ENCODE measurements at places on chromosomes 7 and 10.

DNA sequence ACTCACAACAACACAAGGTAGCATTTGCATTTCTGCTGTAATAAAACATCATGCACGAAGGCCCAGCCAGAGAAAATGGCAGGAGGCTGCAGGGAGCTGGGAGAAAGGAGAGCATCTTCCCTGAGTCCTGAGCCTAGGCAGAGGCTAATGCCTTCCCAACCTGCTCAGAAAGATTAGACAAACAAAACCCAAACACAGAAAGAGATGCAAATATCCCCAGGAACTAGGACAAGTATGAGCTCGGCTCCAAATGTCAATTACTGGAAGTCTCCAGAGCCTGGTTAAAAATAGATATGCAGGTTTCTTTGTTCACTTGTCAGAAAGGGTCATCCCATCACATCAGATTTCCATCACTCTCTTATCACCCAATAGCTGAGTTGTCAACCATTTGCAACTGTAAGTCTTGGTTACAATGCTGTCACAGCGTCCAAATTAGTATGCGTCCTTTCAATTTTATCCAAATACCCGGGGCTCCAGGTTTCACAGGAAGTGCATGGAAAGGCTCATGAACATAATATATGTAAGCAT, 316.5 kb upstream of the CELF2 start:
- DNase-seq, result no peak

- DNase-seq, result no peak
Observed at GRCh38 chr10:125262409-125262808, 102.0 kb upstream of the CTBP2 start.

DNA sequence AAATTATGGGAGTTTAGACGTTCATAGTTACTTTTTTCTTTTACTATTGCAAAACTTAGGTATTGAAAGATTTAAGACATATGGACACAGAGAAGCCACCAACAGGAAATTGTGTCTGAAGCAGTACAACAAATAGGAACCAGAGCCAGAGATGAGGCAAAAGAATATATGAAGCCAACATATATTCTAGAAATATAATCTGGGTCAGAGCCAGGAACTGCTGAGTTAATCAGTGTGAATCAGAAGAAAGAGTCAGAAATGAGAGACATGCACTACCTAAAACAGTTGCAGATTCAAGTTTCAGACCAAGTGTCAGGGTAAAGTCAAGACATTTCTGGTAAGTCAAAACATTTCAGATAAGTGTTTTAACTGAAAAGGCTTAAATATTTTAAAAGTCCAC, 67.7 kb downstream of the DGKB start:
- peak; percentile 37 for DNase-seq

DNA sequence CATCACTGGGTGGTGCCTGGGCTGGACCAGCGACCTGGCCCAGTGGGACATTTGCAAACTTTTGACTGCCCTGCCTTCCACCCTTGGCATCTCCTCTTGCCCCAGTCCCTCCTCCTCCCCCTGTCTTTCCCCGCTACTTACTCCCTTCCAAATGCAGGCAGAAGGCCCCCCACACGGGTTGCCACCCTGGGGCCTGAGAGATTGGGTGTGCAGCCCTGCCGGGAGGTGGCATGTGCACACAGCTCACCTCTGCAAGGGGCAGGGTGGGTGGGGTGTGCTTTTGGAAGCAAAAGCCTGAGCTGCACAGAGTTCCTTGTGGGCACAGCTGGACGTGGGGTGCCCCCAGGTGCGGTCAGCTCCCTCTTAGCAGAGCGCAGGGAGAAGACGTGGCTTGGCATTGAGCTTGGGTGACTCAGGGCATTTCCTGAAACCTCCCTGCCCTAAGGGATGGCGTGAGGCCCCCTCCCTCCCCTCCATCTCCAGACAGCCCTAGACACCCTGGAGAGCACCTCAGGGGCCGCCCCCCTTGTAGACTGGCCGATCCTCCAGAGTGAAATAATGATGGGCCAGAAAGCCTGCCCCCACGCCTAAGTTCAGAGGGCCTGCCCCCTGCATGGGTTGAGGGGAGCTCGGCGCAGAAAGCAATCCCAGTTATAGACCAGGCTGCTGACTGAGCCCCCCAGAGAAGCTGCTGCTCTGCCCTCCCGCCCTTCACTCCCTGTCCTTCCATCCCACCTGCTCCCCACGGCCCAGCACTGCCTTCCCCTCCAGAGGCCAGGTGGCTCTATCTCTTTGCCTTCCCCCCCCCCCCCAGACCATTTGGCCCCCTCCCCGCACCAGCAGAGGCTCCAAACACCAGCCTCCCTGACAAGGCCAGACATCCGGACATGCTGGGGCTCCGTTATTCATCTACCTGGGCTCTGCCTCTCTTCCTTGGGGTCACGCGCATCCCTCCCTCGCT, 2.3 kb upstream of the SHH start:
- no peak for DNase-seq

DNA sequence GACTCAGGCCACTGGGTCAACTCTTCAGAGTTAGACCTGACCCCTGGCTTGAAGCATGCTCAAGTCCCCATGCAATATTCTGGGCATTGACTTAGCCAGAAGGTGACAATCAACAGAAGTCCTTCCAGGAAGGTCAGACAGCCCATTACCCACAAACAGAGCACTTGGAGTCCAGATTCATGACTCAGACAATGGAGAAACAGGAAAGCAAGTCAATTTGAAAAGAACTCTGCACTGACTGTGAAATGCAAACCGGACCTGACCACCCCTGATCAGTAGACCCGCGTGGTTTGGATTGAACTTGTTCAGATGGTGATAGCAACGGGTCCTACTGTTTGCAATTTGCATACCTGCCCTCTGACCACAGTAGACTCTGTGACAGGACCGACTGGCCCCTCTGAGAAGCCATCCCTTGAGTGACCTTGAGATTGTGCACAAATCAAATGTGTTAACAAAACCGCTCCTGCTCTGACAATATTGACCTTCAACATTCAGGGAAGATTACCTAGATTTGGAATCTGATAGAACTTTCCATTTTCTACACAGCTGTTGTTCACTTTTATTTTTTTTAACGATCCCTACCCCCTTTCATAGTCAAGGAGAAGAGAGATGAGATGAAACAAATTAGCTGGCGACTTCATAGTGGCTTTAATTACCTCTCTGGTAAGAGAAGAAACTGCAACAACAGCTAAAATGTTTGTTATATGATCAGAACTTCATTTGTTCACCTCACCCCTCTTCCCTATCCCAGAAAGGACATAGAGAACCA, 138.7 kb downstream of the NRP1 start:
- DNase-seq, result peak; percentile 66

GRCh38 chr10:58044072-58044471, 223.6 kb downstream of the IPMK start:
- peak; percentile 84 for DNase-seq

- no peak for DNase-seq
Observed at GRCh38 chr7:44603193-44603592, 3.2 kb upstream of the OGDH start.

DNA sequence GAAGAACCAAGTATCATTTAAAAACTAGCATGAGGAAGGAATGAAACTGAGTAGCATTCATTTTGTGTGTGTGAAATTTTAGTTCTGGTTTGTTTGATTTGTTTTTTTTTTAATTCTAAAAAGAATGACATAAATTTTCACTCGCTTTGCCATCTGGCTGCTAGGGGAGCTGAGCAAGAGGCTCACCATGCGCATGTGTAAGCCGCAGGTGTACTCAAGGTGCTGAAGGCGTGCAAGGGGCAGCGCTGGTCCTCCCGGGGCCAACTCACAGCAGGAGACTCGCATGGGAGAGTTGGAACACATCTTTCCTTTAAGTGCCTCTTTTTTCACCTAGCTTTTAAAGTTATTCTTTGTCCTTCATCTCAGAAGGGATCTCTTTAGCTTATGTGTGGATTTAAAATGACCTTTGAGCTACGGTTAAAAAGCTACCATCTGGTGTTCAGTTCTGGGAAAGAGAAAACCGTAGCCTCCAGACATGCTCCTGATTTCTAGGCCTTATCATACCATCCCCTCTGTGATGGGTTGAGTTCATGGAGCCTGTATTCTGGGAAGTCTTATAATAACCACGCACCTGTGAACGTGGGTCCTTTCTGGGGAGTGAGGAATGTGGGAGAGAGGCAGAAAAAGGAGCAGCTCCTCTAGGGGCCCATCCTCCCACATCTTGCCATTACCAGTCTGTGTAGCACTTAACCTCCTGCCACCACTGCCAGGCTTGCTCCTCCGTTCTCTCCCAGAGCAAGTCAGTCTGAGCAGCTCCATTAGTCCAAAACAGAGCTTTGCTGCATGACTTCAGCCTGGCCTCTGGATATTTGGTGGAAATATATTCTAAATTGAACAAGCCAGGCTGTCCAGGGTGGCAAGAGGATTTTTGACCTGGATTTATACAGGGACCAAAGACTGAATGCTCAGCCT, 61.9 kb downstream of the KLHDC10 start:
- DNase-seq, result no peak

DNA sequence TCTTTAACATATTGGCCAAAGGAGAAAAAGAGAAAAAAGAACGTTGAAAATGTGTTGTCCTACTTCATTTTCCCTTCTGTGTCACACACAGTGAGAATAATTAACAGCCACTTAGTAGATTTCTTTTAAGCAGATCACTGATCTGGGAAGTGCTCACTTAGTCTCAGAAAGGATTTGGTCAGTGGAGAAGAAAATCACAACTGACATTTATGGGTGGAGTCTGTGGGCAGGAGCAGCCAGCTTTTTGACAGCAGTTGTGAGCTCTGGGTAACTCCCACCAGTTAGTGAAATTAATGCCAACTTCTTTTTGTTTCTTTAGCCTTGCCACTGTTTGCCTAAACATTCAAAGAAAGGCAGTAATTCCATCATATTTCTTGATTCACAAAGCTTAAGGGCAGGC, 49.7 kb downstream of the CDK14 start:
- DNase-seq, result no peak

DNA sequence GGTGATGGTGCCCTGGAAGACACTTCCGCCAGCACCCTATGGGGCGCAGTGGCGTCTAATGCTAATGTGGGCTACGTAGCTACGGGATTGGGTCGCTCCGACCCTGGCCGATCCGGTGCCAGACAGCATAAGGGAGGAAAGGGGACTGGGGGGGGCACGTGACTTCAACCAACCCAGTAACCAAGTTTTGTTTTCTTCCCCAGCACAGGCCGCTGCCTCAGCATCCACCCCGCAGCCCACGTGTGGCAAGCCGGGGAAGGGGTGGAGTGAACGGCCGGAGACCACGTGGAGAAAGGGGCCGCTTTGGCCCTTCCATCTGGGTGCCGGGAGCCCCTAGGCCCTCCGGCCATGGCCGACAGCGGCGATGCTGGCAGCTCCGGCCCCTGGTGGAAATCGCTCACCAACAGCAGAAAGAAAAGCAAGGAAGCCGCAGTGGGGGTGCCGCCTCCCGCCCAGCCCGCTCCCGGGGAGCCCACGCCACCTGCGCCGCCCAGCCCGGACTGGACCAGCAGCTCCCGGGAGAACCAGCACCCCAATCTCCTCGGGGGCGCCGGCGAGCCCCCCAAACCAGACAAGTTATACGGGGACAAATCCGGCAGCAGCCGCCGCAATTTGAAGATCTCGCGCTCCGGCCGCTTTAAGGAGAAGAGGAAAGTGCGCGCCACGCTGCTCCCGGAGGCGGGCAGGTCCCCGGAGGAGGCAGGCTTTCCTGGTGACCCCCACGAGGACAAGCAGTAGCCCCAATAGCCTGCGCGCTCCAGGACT, 2.5 kb downstream of the PRR15 start:
- no peak for DNase-seq

GRCh38 chr7:157493017-157493416, 156.2 kb downstream of the DNAJB6 start:
- no peak for DNase-seq

- DNase-seq, result peak; percentile 22
Observed at GRCh38 chr7:98133181-98133580, 26.5 kb downstream of the LMTK2 start.

DNA sequence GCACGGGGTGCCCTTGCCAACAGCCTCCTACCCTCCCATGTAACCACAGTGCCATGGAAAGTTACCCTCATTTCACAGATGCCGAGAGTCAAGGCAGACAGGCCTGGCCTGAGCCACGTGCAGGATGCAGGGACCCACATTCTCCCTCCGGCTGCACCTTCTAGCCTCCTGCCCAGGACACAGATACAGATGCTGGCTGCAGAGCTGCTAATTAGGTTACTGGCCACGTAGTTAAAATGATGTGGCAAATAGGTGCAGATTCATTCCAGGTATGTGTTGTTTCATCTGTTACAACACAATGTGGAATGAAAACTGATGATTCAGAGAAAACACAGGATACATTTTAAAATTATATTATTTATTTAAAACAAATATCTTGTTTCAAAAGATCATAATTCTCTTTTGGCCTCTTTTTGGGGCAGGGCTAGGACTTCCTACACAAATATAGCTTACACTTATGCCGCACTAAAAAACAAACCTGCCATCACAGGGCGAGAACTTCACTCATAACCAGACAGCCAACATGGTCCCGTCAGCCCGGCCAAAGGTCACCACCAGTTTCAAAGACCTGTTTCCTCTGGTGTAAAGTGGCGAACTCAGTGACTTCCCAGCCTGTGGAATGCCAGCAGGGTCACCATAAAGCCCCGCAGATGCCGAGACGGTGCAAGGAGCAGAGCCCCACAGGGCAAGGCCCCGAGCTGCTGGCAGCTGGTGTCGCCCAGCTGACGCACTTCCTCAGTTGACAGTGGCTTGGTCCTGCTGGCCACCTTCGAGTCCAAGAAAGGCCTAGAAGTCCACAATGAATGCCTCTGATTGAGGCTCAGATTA, 83.5 kb downstream of the TNS3 start:
- DNase-seq, result no peak

- DNase-seq, result no peak
Observed at GRCh38 chr10:95035332-95036295, 33.7 kb downstream of the CYP2C8 start.

DNA sequence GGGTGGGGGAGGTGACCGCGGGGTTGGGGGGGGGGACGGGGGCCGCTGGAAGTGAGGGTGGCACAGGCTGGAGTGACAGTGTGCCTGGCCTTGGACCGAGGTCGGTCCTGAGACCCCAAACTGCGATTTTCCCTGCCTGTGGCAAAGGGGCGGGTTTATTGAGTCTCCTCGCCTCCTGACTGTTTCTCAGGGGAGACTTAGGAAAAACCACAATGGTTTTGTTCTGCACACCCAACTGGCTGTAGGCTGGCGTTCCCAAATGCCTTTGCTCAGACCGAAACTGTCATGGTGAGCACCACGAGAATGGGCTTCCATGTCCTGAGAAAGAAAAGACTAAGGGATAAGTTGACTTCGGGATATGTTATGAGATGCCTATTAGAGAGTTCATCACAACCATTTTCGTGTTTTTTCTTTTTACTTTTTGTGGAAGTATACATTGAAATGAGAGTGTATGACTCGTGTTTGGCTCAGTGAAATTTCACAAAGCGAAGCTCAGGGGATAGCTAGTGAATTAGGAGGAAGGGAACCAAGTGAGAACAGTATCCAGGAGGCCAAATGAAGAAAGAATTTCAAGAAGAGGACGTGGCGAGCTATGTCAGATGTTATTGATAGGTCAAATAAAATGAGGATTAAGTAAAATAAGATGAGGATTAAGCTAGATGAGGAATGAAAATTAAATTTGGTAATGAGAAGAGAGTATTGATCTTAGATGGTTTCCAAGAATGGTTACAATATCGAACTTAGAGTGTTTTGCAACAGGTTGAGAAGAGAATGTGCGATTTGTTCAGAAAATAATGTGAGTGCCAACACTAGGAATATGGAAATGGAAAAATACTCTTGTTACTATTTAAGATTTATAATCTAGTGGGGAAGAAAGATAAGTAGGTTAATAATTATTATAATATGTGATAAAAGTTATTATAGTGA, 918 bp downstream of the NET1 start:
- DNase-seq, result peak; percentile 52

- DNase-seq, result no peak
Observed at GRCh38 chr7:116742641-116743040, 70.6 kb downstream of the MET start.

GRCh38 chr10:77507291-77507880, 130.2 kb downstream of the KCNMA1 start:
- DNase-seq, result no peak

- no peak for DNase-seq
Observed at GRCh38 chr10:71001470-71001869, 113.1 kb upstream of the PCBD1 start.
